Mucosa of descending colon (tissue), 3 donors: ENCODE measurements at places on chromosomes 7 and 10.
A peak's percentile ranks its signal among the peaks of the same experiment; 100 is the strongest.

DNA sequence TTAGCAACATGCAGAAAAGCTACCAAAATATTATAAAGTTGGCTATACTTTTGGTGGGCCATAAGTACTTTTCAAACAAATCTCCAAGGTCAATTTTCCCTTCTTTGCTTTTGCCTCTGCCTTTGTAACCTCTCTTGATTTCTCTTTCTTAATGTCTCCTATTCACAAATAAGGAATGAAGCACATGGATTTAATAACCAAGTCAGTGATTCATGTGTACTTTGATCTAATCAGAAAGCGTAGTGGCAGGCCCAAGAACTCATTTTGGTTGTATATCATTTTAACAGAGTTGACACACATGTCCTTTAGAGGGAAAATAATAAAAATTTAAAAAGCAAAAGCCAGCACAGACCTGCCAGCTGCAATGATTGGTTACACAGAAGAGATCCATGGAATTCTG lies 93.7 kb downstream of the FZD1 start:
- no peak for DNase-seq

- no peak for DNase-seq
Observed at GRCh38 chr7:51180092-51180491, 136.5 kb downstream of the COBL start.

GRCh38 chr7:106313966-106314365 lies 29.2 kb upstream of the NAMPT start:
- no peak for DNase-seq

- DNase-seq = no peak
Observed at GRCh38 chr7:114048386-114049235, 129.8 kb upstream of the PPP1R3A start.

- peak; percentile 65 for DNase-seq
Observed at GRCh38 chr10:89440226-89441009, 26.1 kb downstream of the IFIT5 start.

DNA sequence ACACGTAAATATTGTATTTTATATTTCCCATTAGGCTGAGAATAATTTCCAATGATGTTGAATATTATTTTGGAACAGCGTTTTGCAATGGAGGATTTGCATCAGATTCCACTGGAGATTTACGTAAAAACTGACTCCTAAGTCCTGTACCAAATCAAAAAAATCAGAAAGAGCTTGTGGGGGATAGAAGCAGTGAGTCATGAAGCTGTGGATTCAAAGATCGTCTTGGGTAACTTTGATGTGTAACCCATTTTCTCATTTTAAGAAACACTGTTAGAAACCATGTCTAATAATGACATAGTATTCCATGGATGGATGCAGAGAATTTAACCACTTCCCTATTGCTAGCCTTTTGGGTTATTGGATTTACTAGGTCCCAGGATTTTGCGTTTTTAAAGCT lies 158.6 kb downstream of the INHBA start:
- DNase-seq = no peak

DNA sequence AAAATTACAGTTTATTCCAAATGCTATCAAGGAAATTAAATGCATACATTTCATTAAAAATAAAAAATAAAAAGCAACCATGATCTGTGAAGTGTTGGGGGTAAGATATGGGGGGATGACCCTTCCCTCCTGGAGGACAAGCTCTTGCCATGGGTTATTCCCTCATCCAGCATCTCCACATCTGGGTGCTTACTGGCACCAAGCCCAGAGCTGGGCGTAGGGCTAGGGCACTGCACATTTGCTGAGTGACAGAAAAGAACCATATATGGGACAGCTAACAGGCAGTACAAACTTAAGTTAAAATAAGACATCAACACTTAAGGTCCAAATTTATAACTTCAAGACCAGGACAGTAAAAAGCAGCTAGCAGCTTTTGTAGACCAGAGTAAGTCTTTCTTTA lies 10.2 kb downstream of the CCDC6 start:
- DNase-seq = peak; percentile 73

DNA sequence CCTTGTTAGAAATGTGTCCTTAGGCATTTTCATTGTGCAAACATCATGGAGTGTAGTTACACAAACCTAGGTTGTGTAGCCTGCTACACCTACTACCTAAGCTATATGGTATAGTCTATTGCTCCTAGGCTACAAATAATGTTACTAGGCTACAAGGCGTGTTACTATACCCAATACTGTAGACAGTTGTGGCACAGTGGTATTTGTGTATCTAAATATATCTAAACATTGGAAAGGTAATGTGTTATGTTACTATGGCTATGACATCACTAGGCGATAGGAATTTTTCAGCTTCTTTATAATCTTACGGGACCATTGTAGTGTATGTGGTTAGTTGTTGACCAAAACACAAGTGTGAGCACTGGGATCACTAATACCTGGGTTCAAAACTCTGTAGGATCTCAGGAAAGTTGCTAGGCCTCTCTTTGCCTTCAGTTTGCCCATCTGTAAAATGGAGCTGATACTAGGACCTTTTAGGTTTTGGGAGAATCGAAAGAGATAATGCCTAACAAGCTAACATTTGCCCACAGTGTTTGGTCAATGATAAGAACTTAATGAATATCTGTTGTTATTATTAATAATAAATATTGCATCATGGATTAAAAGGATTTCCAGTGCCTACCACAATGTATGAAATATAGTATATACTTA lies 2.7 kb downstream of the BICC1 start:
- no peak for DNase-seq

GRCh38 chr7:32152576-32152975 lies 82.4 kb upstream of the PDE1C start:
- no peak for DNase-seq

- DNase-seq = peak; percentile 41
Observed at GRCh38 chr7:22109761-22110160, 164.1 kb upstream of the CDCA7L start.

- DNase-seq = no peak
Observed at GRCh38 chr7:14851610-14852009, 50.9 kb downstream of the DGKB start.

DNA sequence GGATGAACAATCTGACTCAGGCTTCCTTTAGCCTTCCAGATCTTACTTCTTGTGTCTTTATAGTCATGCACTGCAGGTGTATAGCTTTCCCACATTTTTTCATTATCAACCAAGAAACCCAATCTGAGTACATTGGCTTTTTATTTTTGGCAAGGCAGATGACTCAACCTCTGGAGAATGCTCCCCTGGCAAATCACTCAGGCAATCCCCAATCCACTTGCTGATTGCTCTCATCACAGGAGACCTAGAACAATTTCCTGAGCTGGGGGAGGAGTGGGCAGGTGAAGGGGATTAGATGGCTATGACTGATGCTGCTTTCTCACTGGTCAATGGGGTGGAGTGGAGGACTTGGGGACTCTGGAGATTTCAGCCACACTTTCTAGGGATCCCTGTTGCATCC lies 134.4 kb downstream of the SLC16A9 start:
- DNase-seq = no peak

GRCh38 chr7:6015917-6016652 lies 7.0 kb downstream of the AIMP2 start:
- no peak for DNase-seq

- DNase-seq = peak; percentile 38
Observed at GRCh38 chr7:127792528-127793342, 140.7 kb downstream of the SND1 start.

DNA sequence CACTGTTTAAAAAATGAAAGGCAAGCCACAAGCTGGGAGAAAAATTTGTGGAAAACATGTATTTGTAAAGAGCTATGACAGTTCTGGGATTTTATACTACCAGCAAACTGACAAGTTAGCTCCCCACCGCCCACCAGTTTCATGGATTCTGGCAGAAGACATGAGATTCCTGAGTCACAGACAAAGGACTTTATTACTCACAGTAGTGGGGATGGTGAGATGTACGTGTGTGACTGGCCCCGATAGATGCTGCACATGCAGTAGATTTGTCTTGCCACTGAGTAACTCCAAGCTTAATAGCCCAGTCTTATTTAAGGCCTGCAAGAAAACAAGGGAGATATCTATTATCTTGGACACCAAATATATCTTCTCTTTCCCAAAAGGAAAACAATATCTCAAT lies 281.7 kb downstream of the AHR start:
- DNase-seq = no peak

DNA sequence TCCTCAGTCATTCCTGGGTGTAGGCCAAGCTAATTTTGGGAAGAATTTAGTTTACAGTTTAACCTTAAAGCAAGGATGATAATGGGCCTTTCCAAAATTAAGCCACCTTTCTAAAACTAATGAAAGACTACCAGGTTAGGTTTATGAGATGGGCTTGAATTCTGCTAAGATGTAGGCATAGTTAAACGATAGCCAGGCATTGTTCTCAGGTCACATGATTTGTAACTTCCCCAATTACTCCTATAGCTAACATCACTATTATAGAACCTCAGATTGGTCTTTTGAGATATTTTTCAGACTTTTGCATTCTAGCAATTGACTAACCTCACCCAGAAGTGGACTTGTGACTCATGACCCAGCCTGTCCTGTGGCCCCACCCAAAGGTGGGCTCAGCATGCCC lies 7.0 kb upstream of the NUB1 start:
- no peak for DNase-seq

- no peak for DNase-seq
Observed at GRCh38 chr10:59287587-59288255, 74.6 kb downstream of the FAM13C start.

DNA sequence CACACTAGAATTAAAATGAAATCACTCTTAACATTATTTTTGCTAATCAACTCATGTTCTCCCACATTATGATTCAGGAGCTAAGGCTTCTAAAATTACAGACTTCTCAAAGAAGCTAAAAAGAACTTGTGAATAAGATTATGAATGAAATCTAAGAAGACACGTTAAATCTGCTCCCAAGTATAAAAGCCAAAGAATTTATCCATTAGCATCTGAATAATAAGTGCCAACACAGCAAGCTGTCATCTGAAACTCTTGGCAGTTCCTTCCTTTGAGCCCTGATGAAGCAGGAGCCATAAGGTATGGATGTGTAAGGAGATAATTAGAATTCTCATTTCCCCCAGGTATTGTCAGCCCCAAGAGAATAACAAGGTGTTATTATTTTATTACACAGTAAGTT lies 50.3 kb downstream of the TPK1 start:
- no peak for DNase-seq

GRCh38 chr7:75772081-75773077 lies at the start of gene CCL26:
TSS of gene CCL26 (minus strand) at chr7:75772211. CDS start at chr7:75772176, 35 bp downstream.
- peak; percentile 38 for DNase-seq

- DNase-seq = no peak
Observed at GRCh38 chr10:89845541-89846280, 144.3 kb downstream of the KIF20B start.

DNA sequence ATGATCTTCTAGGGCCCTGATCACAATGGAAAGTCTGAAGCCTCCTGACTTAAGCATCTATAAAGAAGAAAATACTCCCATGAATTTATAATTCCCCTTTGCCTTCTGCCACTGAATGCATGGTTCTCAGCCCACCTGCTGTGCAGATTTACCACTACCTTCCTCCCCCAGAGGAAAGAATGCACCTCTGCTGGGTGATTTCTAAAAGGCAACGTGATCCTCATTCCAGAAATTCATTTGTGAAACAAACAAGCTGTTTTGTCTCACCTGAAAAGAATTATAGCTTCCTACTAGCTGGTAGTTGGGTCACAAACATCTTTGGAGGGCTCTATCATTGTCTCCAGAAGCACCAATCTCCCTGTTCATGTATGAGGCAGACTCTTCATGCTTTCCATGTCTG lies 320.2 kb downstream of the CDC14C start:
- DNase-seq = no peak
